Activated T-cell treated with anti-CD3 and anti-CD28 coated beads for 24 hours (primary cell): ENCODE measurements at places on chromosomes 4 and X.

DNA sequence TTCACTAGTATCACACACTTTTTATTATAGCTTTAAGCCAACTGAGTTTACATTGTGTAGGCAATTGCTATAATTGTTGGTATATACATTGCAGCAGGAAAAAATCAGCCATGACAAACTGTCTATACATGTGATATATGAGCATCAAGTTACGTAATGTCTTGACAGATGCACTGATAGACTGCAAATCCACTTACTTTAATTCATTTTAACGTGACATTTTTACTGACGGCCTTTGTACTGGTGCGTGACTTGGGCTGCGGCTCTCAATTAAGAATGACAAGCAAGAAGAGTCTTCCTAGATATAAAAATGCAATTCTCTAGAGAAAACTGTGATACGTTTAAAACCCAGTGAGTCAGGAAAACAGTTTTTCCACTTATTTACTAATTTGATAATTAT lies 143.8 kb downstream of the ACTRT1 start:
- DNase-seq, result no peak

DNA sequence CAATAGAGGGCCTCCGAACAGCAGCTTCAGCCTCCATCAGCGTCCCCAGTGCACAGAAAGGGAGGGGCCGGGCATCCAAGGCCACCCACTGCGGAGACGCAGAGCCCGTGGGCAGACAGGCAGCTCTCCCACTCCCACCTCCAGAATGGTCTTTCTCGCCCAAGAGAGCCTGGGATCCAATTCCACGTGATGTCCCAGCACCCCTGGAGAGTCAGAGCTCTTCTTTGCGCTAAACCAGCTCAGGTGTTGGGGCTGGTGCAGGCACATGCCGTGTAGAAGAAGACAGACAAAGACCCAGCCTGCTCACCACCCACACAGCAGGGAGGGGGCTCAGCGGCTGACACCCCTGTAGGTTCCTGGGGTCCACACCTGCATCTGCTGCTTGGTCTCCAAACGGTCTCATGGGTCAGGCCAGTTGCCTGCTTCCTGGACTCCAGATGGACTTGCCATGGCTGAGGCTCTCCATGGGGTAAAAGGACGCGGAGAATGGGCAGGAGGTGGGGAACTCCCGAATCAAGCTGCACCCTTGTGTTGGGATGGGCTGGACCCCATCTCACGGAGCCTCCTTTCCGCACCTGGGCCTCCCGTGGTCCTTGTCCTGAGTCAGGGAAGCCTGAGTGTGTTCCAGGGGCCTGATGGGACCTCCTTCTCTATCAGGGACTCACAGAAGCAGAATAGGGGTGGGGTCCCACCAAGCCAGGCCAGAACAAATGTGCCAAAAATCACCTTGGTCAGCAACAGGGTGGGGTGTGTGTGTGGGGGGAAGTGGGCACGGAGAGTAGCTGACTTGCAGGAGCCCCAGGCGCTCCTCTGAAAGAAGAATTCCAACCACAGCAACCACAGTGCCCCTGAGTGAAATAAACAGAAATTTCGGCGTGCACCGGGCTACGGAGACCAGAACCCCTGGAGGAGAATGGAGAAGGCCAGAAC lies 11.6 kb upstream of the ASMTL start:
- DNase-seq, result no peak

- DNase-seq, result no peak
Observed at GRCh38 chrX:139974471-139974870, 9.2 kb upstream of the CXorf66 start.

DNA sequence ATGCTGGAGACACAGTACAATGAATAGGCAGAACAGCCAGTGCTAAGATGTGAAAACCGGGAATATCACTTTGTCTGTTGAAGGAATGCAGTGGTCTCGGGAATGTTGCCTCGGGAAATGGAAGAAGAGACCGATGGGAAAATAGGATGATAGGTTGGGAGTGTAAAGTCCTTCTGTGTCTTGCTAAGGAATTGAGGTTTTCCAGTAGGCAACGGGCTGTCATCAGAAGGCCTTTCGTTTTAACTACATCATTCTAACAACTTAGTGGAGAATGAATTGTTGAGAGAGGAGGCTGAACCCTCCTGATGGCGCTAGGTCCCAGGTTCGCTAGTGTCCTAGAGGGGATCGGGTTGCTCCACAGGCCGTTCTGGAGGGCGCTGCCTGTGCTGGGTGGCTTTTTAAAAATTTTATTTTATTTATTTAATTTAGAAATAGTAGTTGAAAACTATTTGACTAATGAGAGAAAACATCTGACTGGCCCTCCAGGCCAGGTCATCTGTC lies 730 bp downstream of the VBP1 start:
- no peak for DNase-seq

DNA sequence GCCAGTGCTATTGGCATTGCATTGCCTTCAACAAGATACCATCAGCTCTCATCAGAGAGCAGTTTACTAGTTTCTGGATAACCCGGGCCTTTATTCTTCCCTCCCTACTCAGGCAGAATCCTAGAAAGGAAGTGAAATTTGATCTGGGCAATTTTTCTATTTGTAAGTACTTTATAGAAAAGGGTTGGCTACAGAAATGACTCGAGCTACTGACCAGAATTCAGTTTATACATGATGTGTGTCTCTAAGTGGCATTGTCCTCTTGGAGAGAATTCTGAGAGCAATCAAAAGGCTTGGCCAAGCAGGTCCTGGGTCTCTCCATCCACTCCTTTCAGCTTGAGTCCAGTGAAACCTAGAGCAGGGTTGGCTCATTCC lies 192.7 kb upstream of the LEF1 start:
- no peak for DNase-seq

DNA sequence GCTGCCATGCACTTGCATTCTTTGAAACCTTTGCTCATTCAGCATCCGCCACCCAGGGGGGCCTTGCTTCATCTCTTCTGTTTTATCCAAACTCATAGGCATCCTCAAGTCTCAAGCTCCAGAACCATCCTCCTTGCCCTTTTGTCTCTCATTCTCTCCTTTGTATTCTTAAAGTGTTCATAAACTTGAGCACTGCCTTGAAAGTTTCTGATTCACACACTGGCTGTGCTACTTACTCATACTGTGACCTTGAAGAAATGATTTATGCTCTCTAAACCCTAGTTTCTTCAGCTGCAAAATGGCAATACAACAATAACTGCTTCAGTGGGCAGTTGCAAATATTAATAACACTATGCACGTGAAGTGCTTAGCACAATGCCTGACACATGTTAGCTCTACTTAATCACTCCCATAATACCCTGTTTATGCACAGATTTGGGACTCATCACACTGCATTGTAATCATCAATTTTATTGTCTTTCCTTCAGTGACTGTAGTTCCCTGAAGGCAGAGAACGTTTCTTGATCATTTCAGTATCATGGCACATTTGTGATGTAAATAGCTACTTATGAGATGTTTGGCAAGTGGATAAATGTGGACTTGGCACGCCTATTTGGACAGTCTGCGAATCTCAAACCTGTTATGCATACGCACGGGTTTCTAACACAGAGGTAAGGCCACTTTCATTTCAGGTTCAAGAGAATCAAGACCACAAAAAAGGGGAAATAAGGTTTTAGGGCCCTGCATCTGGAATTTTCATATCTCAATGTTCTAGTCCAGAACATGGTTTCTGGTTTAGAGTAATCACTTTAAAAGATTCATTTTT lies 291.0 kb downstream of the LDB2 start:
- no peak for DNase-seq

DNA sequence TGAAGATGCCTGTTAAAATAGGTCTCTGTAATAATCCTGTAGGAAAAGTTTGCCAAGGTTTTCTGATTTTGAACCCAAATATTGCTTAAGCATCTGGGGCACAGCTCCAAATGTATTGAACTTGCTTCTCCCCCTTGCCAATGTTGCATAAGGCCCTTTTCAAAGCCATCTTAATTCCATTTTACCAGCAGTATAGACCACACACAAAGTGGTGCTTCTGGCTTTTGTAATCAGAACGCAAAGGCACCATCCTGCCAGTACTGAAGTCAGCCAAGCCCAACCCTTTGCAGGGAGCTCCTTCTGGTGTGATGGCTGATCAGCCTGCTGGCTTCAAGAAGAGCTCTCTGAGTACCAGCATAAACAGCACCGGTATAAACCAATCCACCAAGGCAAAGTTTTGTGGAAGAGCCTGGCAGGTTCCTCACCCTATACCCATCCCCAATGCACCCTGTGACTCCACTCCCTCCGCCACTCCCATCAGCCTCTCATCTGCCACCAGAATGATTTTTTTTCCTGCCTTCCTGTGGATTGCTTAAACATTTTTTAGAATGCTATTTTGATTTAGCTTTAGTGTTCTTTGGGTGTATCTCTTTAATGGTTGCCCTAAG lies 39.2 kb upstream of the USP9X start:
- no peak for DNase-seq

GRCh38 chrX:124426288-124427169 lies 80.2 kb downstream of the SH2D1A start:
- DNase-seq, result no peak

DNA sequence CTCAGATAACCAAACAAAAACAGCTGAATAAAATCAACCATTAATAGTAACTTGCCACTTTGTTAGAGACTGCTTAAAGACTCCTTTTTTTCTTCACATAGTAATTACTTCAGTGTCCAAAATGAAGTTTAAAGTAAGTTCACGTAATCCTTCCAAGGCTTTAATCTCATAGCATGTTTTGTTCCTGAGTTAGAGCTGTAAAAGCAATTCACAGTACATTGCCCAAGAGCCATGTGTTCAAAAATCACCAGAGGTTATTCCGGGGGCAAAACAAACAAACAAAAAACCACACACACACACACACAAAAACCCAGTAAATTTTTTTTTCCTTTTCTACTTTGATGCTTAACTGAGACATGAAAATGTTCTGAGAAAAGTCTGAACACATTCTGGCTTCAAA lies 6.1 kb downstream of the GPR82 start:
- no peak for DNase-seq

DNA sequence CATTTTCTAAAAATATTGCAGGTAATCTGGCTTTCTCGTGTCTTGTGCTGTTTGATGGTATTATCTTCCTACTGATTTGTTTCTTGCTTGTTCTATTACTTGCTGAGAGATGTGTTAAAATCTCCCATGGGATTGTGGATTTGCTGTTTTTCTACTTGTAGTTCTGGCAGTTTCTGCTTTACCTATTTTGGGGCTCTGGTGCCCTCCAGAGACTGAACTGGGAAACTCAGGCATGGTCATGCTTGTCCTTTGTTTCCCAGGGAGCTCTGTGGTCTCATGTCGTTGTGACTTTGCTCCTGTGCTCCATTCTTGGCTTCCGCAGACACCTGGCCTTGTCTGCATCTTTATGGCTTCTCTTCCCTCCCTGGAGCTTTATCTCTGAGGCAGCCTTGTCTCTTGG lies 39.5 kb downstream of the NSD2 start:
- no peak for DNase-seq

DNA sequence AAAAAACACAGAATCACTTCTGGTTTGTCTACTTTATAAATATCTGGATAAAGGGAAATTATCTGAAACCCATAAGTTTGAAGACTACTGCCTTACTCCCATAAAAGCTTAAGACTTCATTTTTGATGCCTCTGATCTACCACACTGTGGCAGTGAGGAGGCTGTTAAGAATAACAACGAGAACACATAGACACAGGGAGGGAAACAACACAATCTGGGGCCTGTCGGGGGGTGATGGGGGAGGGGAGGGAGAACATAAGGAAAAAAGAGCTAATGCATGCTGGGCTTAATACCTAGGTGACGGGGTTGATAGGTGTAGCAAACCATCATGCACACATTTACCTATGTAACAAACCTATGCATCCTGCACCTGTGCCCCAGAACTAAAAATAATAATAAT lies 573.7 kb downstream of the GBA3 start:
- DNase-seq, result no peak

GRCh38 chr4:42359711-42360110 lies 37.6 kb upstream of the SHISA3 start:
- no peak for DNase-seq

- no peak for DNase-seq
Observed at GRCh38 chr4:41748571-41749475, at the start of gene PHOX2B. Gene PHOX2B (minus strand): TSS chr4:41748725. CDS start chr4:41748610, 115 bp downstream.

GRCh38 chr4:139184129-139184528 lies 7.1 kb upstream of the ELF2 start:
- no peak for DNase-seq

DNA sequence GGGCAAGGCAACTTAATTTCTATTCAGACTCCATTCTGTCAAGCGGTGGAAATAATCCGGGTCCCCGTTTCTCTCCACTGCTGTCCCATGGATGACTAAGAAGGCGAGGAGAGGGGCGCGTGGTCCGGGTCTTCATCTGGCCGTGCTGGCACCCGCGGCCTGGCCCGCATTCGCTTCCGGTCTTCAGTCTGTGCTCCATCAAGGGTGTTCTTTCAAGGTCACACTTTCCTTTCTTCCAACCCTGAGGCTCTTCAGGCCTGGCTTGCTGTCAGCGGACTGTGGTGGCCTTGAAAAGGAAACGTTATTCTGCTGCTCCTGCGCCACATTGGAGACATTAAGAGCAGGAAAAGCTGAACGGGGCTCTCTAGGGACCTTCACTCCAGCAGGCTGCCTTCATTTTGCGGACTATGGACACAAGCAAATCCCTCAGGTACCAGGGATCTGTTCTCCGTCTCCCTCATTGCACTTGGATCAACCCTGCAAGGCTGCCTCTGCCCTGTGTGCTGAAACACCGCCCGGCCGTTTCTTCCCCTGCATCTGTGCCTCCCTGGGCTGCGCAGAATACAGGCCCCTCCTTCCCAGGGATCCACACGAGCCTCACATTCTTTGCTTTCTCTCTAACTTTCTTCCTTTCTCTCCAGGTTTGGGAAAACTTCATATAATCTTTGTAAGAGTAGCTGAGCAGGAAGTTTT lies 5.7 kb upstream of the SLC25A4 start:
- no peak for DNase-seq

GRCh38 chrX:154526901-154527675 lies 11.1 kb upstream of the FAM3A start:
- DNase-seq, result no peak

DNA sequence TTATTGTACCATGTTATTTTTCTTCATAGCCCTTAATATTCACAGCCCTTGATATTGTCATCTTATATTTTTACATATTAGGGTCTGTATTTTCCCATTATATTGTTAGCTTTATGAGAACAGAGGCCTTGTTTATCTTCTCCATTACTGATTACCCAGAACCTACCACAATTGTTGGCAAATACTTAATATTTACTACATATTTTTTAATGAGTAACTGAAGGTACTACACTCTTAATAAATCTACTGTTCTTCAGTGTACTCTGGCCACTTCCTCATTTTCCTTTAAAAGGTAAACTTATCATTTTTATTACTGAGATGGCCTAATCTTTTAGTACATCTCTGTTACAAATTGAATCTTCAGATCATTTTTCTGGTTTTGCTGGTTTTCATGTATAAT lies 133.5 kb downstream of the COL4A5 start:
- DNase-seq, result no peak

- DNase-seq, result no peak
Observed at GRCh38 chr4:26404743-26405206, 84.0 kb downstream of the RBPJ start.
